T-helper 2 cell treated with Interferon-gamma antibody and Interleukin-4, amounts not matched to agents 5 μg/mL and 100 μg/mL, for 36 hours (primary cell): ENCODE measurements at places on chromosomes 12 and 14.

DNA sequence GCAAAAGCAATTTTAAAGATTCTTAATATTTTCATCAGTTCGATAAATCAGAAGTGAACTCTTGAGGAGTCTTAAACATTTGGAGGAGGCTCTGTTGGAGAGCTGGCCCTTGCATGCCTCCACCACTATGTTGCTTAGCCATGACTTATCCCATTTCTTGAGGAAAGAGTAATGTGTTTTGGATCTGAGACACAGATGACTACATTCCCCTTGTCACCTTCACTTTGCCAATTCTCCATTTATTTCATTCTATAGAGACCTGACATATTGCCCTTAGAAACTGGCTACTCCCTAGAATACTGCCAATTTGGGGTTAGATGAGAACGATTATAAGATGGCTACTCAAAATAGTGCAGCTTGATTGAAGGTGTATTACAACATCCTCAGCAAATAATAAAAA lies 157.4 kb upstream of the TMEM260 start:
- H3K4me3 ChIP-seq = no peak overlapping the region
- no peak overlapping the region for H3K27ac ChIP-seq
- no peaks in the 10 kb centered on the region for H3K4me1 ChIP-seq
- no peak for DNase-seq
- H3K27me3 ChIP-seq = peaks cover 9% of the 10 kb centered on the region

DNA sequence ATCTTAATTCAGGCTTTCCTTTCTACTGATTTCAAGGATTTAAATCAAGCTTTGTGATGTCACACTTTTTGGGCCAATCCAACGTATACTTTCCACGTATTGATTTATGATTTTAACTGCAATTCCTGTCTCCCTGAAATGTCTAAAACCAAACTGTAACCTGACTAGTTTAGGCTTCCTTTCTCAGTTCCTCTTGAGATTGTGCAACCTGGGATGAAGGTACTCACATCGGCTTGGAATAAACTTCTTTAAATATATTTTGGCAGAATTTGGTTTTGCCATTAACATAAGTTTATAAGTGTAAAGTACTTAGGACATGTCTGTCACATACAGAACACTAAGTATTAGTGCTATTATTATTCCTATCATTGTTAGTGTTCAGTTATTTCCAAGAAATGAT lies 224.6 kb downstream of the CRADD start:
- H3K4me3 ChIP-seq = no peak overlapping the region
- DNase-seq = no peak
- peaks cover 67% of the 10 kb centered on the region for H3K4me1 ChIP-seq

DNA sequence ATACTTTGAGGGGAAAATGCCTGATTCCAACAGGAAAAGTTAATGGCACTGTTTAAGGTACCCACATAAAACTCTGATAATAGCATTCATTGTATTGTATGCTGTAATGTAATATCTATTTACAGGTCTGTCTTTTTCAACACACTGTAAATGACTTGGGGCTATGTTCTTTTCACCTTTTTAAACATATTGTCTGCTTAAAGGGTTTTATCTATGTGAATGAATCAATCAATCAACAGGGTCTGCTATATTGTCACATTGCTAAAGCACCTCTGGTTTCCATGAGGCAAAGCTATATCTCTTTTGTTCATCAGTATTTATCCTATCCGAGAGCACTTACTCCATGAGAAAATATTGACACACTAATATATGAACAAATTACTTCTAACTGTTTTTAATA lies 288.0 kb downstream of the SLC6A15 start:
- H3K27me3 ChIP-seq = no peaks in the 10 kb centered on the region
- no peak overlapping the region for H3K4me3 ChIP-seq
- no peaks in the 10 kb centered on the region for H3K4me1 ChIP-seq
- no peak for DNase-seq
- no peak overlapping the region for H3K27ac ChIP-seq

DNA sequence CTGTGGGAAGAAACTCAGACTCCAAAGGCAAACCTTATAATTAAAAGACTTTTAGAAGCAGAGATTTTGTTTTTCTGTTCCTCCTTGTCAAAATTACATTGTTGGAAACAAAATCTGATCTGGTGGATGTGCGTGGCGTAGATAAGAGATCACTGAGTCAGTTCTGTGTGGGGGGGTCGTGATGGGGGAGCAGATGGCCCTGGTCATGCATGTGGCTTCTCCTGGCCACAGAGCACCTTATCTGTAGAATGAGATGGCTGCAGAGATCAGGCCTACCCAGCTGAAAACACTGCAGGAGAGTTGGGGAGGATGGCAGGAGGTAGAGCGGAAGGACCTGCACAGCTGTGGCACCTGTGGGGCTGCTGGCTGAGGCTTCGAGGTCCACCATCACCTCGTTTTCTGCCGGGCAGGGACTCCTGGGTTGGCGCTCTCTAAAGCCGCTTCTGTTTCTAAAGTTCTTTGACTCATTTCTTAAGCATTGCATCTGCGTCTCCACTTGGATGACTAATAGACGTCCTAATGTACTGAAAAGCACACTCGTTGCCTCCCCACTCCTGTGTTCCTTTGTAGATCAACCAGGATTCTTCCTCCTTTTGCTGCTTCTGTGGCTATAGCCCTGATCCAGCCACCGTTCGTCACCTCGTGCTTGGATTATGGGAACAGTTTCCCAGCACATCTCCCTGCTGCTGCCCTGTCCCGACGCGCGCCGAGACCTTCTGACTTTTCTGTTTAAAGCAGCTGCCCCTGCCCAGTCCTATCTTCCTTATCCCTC lies 93.4 kb downstream of the TSPAN9 start:
- H3K4me1 ChIP-seq = peaks cover 2% of the 10 kb centered on the region
- H3K36me3 ChIP-seq = no peaks in the 10 kb centered on the region
- no peak for DNase-seq
- H3K27me3 ChIP-seq = peaks cover 5% of the 10 kb centered on the region

DNA sequence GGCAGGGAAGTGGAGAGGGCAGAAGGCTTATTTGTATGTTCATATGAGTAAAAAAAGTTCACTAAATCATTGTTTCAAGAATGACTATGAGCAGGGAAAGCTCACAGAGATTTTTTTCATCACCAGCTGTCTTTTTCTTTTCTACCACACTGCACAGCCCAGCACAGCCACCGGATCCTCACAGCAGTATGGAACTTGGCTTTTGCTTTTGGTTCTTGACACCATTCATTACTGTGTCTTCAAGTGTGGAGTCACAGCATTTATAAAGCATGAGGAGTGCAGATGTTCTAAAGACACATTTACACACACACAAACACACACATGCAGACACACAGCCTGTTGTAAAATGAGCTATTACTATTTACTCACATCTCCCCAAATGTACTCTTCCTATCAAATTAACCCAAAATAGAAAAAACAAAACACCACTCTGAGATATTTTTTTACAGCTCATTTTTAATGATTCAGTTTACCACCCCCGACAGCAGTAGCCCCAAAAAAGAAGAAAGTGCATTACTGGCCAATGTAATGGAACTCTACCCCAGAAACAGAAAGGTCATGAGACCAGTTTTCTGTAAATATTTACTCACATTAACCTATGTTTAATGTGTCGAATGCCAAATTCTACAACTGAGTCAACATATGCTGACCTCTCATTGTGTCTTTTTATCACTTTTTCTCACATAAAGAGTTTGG lies 60.5 kb downstream of the BTG1 start:
- no peaks in the 10 kb centered on the region for H3K27me3 ChIP-seq
- no peak overlapping the region for H3K27ac ChIP-seq
- DNase-seq = no peak
- H3K4me3 ChIP-seq = no peak overlapping the region
- peaks cover 6% of the 10 kb centered on the region for H3K36me3 ChIP-seq
- H3K4me1 ChIP-seq = peaks cover 19% of the 10 kb centered on the region

DNA sequence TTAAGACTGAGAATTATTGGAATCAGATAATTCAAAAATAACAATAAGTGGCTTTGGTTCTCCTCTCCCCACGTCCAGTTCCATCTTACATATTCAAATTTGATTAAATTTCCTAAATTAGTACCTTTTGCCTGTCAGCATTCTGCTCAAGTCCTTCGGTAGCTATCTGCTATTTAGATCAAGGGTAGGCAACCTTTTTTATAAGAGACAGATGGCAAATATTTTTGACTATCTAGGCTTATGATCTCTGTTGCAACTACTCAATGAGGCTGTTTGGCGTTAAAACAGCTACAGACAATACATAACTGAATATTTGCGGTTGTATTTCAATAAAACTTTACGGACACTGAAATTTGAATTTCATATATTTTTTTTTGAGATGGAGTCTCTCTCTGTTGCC lies 21.7 kb downstream of the L2HGDH start:
- no peak overlapping the region for H3K27ac ChIP-seq
- no peak for DNase-seq
- H3K4me3 ChIP-seq = no peak overlapping the region

- H3K27me3 ChIP-seq = peaks cover 2% of the 10 kb centered on the region
- H3K4me3 ChIP-seq = no peak overlapping the region
- no peaks in the 10 kb centered on the region for H3K36me3 ChIP-seq
Observed at GRCh38 chr12:132162508-132163031, 18.3 kb downstream of the NOC4L start.

DNA sequence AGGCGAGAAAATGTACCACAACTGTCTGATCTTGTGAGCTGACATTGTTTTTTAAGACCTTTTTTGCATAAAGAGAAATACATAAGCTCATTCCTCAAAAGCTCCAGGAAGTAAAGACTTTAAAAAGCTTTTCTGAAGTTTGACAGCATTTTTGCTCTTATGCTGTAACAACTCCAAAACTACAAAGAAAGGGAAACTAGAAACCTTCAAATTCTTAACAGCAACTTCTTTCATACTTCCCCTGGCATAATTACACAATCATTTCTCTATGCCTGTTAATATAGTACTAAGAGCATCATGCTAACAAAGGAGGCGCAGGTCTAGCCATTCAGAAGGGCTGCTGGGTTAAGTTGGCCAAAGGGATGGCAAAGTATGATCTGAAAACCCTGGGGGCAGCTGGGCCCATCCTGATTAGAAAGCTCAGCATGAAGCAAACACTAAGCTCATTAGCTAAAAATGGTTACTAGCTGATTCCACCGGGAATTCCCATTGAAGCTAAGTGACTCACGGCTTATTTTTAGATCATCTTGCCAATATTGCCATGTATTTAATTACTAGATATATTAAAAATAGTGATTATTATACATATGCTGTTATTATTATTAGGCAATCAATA lies 26.1 kb upstream of the ANP32D start:
- H3K4me1 ChIP-seq = no peaks in the 10 kb centered on the region
- no peak for DNase-seq
- no peak overlapping the region for H3K4me3 ChIP-seq
- H3K27ac ChIP-seq = no peak overlapping the region
- peaks cover 8% of the 10 kb centered on the region for H3K27me3 ChIP-seq
- no peaks in the 10 kb centered on the region for H3K36me3 ChIP-seq

DNA sequence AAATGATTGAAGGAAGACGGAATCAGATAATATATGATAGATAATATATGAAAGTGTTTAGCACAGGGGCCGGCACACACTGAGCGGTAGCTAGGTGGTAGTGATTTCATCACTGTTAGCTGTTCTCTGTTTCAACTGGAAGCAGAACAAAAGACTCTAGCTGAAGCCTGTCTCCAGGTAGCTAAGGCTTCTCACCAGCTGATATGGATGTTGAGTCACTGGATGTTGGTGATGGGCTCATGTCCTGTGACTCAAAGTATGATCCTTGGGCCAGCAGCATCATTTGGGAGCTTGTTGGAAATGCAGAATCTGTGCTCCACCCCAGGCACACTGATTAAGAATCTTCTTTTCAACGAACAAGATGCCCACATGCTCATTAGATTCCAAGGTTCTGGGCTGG lies 21.7 kb upstream of the KCNA5 start:
- H3K4me3 ChIP-seq = no peak overlapping the region
- no peak for DNase-seq
- H3K36me3 ChIP-seq = no peaks in the 10 kb centered on the region

- H3K27ac ChIP-seq = no peak overlapping the region
- no peak overlapping the region for H3K4me3 ChIP-seq
- peaks cover 21% of the 10 kb centered on the region for H3K27me3 ChIP-seq
- H3K36me3 ChIP-seq = no peaks in the 10 kb centered on the region
- no peaks in the 10 kb centered on the region for H3K4me1 ChIP-seq
- DNase-seq = no peak
Observed at GRCh38 chr12:109385339-109386058, 37.8 kb downstream of the MYO1H start.

DNA sequence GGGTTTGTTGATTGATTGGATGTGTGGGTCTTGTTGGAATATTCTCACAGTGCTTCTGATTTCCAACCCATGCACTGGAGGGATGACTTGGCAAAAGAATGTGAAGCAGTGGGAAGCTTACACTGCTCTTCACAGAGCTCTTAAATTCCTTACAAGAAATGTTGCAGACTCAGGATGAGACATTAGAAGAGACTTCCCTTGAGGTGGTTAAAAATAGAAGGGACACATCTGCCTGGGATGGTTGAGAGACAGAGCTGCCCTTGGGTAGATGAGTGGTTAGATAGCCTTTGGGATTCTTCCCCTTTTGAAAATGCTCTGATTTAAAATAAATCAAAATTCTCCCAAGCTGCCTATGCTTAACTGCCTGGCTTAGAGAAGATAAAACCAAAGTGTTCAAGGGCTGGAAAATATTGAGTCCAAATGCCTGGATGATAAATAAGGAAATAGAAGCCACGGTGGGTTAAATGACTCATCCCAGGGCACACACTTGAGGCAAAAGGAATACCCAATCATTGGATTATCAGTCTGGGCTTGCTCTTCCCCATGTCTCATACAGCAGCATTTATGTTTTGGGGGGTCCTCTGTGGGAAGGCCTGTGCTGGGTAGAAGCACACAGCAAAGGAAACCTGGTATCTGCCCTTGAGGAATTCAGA lies 264.3 kb downstream of the AKAP6 start:
- no peak overlapping the region for H3K4me3 ChIP-seq
- H3K36me3 ChIP-seq = no peaks in the 10 kb centered on the region
- DNase-seq = no peak
- H3K27me3 ChIP-seq = peaks cover 1% of the 10 kb centered on the region
- no peaks in the 10 kb centered on the region for H3K4me1 ChIP-seq

GRCh38 chr14:93103392-93104080 lies 12.2 kb downstream of the ITPK1 start:
- peak overlapping the region; percentile 97 for H3K27ac ChIP-seq
- peak overlapping the region; percentile 85 for H3K4me3 ChIP-seq
- DNase-seq = peak; percentile 76
- H3K4me1 ChIP-seq = peaks cover 53% of the 10 kb centered on the region
- H3K27me3 ChIP-seq = no peaks in the 10 kb centered on the region
